Smooth muscle cell of trachea (primary cell): ENCODE measurements at places on chromosomes 3 and 15. TPM values are rescaled to one million over a fixed set of nuclear protein-coding genes. Genes with fewer than 3 reads are reported as not detected.

SLC2A2 gene
- total RNA-seq, result not detected in 2 replicates

ZPLD1 gene
- total RNA-seq, result not detected in 2 replicates

GOLGA8S gene
- total RNA-seq, result under 0.01 and 0.15 TPM in 2 replicates

C3orf20 gene
- total RNA-seq, result under 0.01 TPM in 1 of 2 replicates, not detected in the other
